ENCODE measurements at places on chromosomes 16 and 17. TPM values are rescaled to one million over a fixed set of nuclear protein-coding genes. Genes with fewer than 3 reads are reported as not detected.

The HS3ST6 gene
- total RNA-seq, result not detected

DNA sequence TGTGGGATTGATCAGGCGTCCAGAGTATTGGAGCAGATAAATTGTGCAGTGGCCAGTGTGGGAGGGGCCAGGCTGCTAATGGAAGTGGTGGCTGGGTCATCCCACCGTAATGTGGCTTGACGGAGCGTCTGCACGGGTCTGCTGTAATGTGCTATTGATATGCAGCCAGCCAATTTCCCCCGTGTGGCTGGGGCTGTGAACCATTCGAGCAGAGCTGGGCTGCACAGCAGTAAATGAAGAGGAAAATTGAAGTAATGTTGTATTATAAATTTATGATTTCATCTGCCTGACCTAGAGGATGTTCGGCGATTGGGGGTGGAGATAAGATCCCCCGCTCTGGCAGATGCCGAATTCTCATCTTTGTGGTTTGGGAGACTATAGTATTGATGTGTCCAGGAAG, 121.5 kb downstream of the CCDC182 start:
- no peak for DNase-seq

DNA sequence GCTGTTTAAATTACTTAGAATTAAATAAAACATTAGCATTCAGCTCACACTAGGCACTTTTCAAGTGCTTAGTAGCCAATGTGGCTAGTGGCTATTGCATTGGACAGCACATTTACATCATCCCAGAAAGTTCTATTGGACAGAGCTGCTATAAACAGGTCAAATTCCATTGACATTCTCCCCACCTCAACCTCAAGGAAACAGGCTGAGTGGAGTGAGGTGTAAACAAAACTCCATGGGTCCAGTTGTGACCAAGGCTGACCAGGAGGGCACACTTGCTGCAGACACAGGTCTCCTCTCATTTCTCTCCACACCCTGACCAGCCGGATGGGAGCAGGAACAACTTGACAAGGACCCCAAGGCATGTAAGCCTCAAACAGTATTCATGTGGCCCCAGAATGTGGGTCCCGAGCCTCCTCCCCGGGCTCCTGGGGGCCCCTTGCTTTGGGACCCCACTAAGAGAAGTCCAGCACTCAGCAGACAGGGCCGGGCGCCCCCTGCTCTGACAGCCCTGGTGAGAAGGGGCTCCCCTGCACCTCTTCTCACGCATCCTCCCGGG, 488 bp downstream of the C17orf113 start:
- no peak for DNase-seq

DNA sequence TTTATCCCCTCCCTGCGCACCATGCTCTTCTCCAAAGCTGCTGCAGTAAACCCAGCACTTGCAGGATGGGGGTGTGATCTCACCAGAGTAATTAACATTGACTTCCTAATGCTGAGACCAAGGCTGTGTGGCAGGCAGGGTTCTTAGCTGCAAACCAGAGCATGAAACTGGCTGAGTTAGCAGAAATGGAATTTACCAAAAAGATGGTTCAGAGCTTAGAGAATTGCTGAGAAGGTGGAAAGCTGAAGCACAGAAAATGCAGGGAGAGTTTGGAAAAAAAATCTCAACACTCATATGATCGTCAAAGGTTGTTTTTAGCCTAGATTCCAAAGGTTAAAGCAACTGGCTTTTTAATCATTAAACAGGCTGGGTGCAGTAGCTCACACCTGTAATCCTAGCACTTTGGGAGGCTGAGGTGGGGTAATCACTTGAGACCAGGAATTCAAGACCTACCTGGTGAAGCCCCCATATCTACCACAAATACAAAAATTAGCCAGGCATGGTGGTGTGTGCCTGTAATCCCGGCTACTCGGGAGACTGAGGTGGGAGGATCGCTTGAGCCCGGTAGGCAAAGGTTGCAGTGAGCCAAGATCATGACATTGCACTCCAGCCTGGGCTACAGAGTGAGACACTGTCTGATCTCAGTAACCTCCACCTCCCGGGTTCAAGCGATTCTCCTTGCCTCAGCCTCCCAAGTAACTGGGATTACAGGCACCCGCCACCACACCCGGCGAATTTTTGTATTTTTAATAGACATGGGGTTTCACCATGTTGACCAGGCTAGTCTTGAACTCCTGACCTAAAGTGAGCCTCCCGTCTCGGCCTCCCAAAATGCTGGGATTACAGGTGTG, 6.0 kb upstream of the TXNDC11 start:
- no peak for DNase-seq

GRCh38 chr17:30112794-30113193, 3.8 kb upstream of the NSRP1 start:
- DNase-seq, result no peak

GRCh38 chr16:69116906-69117305, 11.5 kb downstream of the HAS3 start:
- DNase-seq, result no peak

GRCh38 chr16:4123616-4124300, 7.5 kb upstream of the ADCY9 start:
- DNase-seq, result no peak

The EVPLL gene
- total RNA-seq, result not detected
